CD4-positive, alpha-beta T cell treated with Interleukin-17A for 1 hour (primary cell): ENCODE measurements at places on chromosomes 1 and 21.
A peak's percentile ranks its signal among the peaks of the same experiment; 100 is the strongest.

DNA sequence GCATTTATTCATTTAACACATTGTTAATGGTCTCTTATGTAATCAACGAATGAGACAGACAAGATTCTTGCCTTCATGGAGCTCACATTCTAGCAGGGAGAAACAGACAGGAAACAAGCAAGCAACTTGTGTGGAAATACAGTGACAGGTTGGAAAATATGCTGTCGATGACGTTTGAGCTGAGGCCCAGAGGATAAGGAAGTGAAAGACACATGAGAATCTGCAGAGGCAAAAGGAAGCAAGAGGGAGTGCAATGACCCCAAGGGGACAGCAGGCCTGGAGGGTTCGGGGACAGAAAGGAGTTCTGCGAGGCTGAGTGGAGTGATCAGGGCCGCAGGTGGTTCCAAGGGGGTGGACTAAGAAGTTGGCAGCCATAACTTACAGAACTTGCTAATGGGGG is 60.6 kb upstream of the AKT3 start:
- DNase-seq = no peak

- DNase-seq = peak; percentile 88
Measured at GRCh38 chr1:155859881-155860871, 809 bp downstream of the SYT11 start.

DNA sequence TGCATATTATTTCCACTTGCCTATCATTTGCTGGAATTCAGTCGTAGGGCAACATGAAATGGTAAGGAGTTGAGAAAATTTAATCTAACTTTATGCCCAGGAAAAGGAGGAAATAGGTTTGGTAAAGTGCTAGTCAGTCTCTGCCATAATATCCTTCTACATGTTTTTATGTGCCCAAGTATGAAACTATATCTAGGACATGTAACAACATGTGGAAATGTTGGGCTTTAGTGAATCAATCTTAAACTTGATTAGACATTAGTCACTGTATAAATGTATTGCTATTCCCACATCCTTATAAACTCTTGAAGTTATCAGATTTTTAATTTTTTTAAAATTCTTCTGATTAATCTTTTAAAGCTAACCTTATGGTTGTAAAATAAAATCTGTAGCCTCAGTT is 204.7 kb upstream of the ZRANB2 start:
- no peak for DNase-seq

DNA sequence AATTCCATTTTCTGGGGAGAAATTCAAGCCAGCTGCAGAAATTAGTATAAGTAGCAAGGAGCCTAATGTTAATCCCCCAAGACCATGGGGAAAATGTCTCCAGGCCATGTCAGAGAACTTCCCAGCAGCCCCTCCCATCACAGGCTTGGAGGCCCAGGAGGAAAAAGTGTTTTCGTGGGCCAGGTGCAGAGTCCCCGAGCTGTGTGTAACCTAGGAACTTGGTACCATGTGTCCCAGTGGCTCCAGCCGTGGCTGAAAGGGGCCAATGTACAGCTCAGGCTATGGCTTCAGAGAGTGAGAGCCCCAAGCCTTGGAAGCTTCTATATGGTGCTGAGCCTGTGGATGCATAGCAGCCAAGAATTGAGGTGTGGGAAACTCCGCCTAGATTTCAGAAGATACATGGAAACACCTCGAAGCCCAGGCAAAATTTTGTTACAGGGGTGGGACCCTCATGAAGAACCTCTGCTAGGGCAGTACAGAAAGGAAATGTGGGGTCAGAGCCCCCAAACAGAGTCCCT is 286.3 kb downstream of the MATN1 start:
- DNase-seq = no peak

GRCh38 chr21:35303085-35303484 is 254.0 kb upstream of the RUNX1 start:
- no peak for DNase-seq
